ENCODE measurements at places on chromosomes 3 and 15.
A peak's percentile ranks its signal among the peaks of the same experiment; 100 is the strongest.

- DNase-seq: no peak
These were observed 22.3 kb upstream of the SFMBT1 start for GRCh38 chr3:53068176-53068575.

- DNase-seq: no peak
These were observed 19.6 kb downstream of the PPARG start for GRCh38 chr3:12308517-12308916.

GRCh38 chr15:61157933-61158332, 71.2 kb downstream of the RORA start:
- no peak for DNase-seq

DNA sequence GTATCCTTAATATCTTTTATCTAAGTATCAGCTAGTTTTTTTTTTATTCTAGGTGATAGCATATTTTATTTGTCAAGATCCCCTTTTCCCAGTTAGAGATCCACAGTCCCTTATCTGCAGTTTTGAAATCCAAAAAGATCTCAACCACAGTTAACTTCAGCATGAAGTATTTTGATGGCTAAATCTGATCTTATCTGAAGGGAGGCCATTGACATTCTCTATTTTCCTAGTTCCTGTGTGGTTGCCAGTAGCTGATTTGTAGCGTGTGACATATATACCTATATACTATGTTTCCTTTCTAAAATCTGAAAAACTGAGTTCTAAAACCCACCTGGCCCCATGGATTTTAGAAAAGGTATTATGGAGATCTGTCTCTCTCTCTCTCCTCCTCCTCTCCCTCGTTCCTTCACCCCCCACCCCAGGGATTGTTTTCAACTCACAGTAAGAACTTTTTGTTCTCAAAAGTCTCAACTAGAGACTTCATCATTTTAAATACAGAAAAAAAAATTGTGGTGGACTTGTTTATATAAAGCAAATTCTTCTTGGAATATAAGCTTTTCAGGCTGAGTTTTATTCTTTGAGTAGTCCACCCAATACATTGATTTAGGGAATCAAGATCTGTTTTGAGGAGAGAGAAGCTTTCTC, 12.3 kb downstream of the TCF12 start:
- no peak for DNase-seq

GRCh38 chr15:66865622-66866611, 163.9 kb downstream of the SMAD6 start:
- no peak for DNase-seq

- DNase-seq: no peak
These were observed 84.9 kb downstream of the EPHB1 start for GRCh38 chr3:134879990-134880389.

DNA sequence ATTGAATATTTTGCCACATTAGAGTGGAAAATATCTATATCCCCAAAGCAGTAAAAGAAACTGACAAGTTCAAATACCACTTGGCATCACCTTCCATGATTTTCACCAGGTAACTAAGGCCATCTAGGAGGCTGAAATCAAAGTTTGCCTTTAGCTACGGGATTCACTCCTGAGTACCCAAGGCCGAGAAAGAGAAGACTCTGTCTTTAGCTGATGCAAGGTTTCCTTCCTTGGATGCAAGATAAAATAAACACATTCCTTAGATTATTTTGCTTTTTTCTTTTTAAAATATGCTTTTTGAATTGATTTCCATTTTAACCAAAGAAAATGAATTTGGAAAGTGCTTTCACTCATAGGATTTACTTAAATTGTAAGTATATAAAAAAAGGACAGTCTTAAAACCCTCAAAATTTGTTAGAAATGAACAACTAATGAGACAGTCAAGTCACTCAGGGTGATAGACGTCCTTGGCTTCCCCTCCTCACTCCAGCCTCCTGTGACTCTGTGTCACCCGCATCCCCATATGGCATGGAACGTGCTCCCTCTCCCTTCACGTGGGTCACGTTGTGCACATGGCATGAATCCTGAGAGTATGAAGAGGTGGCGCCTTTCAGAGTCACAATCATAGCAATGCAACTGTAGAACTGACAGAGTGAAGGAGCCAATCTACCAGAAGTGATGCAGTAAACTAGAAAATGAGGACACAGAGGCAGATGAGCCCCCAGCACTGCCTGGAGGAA, 148.4 kb downstream of the RTP4 start:
- no peak for DNase-seq

DNA sequence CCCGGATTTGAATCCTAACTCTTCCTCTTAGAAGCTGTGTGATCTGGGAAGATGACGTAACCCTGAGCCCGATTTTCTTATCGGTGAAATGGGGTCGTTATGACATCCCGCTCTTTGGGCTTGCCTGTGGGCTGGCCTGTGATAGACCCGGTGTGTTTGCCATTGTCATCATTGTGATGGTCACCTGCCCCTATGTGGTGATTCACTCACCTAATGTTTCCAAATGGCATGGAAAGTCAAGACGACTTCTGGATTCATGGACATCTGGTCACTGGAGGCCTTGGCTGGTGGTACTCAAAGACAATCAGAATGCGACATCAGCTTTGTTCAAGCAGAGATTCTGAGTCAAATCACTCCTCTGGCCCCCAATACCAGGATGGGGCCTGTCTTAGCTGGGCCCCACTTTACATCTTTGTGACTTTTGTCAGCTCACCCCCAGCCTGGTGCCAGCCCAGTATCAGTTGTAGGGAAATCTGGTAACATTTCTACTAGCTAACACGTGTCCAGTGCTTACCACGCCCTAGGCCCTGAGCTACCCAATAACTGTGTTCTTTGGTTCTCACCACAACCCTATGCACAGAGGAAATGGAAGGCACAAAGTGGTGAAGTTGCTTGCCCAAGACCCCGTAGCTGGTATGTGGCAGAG, 2.8 kb downstream of the TMEM43 start:
- DNase-seq: no peak

DNA sequence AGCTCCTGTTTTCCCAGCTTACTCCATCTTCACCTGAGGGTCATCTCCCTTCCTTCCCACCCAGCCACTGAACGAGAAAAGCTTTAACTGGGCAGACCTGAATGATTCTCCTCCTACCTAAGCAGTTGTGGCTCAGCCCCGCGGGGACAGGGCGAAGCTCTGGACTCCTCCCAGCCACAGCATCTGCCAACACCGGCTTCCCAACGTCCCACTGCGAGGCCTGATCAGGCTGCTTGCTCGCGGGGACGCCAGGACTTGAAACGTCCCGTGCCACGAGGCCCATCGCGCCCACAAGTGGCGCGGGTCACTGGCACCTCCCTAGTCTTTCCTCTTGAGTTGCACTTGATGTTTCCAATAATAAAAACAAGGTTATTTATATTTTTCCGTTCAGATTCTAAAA, at the start of gene SPATA16:
Gene SPATA16 (minus strand): TSS at position 250 of the 400 bp plus-strand sequence. CDS start 23,504 bp downstream, outside the sequence.
- no peak for DNase-seq

GRCh38 chr3:144402430-144402829, 430.8 kb downstream of the DIPK2A start:
- no peak for DNase-seq

DNA sequence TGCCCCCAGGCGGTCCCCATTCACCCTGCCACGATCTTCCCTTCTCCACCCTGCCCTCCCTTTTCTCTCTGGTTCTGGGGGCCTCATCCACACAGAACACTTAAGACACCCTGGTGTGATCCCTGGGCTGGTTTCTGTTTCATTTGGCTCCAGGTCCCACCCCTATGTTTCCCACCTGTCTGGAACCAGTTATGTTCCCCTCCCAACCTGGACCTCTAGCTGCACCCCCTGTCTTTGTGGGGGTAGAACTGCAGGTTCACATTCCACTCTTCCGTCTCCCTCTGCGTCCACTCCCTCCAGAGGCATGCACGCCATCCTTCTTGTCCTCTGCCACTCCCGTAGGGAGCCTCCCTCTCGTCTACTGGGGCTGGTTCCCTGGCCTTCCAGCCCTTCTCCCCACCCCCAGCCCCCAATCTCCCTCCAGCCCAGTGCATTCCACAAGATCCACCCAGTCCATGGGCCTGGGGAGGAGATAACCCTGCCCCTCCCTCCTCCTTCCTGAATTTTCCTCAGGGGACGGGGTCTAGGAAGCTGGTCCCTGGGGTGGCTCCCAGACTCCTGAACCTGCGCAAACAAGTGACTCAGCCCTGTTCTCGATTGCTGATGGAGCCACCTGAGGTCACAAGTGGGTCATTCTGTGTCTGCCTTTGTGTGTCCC, 73.8 kb downstream of the ABTB1 start:
- no peak for DNase-seq

DNA sequence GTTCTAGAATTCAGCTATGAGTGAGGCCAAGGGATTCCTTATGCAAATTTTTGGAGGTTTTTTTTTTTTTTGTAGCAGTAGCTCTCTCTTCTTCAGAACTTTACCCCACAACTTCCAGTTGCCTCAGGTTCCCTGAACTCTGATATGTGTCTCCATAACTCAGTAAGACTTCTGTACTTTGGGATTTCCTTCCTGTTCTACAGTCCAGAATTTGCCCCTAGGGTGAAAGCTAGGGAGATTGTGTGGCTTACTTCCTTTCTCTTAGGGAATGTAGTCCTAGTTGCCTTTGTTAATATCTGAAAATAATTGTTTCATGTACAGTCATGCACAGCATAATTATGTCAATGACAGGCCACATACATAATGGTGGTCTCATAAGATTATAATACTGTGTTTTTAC, 30.8 kb downstream of the LRRC28 start:
- DNase-seq: no peak

GRCh38 chr3:126480861-126481260, 5.2 kb upstream of the ZXDC start:
- no peak for DNase-seq

GRCh38 chr3:107884719-107885460, 205.9 kb downstream of the CD47 start:
- DNase-seq: no peak

GRCh38 chr3:186996356-186996755, 66.0 kb downstream of the ST6GAL1 start:
- DNase-seq: no peak

- DNase-seq: no peak
These were observed 352.6 kb downstream of the EPHB1 start for GRCh38 chr3:135147657-135148056.

GRCh38 chr15:51311510-51311909, 26.9 kb downstream of the CYP19A1 start:
- DNase-seq: no peak

GRCh38 chr3:123054931-123055330, 11.9 kb upstream of the PDIA5 start:
- DNase-seq: peak; percentile 48

GRCh38 chr3:150729682-150730360, 26.1 kb upstream of the ERICH6 start:
- no peak for DNase-seq

- no peak for DNase-seq
These were observed 29.7 kb upstream of the POLG start for GRCh38 chr15:89364341-89364740.

- DNase-seq: no peak
These were observed at the start of gene CD86 for GRCh38 chr3:122055215-122055614. TSS of gene CD86 (plus strand) at chr3:122055362. CDS start at chr3:122055490, 128 bp downstream.

- no peak for DNase-seq
These were observed 830.0 kb upstream of the ALCAM start for GRCh38 chr3:104536715-104537114.

DNA sequence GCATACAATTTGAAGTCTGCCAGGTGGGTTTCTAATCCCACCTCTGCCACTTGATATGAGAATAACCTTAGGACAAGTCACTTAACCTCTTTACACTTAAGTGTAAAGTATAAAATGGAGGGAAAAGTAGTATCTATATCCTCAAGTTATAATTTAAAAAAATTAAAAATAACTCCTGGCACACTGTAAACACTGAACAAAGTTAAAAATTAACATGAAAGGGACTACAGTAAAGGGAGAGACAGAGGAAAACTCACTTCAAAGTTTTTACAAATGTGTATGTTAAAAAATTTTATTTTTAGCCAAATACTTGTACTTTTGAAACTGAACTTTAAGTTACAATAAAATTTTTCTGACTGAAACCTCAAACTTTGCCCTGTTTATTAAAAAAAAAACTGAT, 49.6 kb downstream of the PLOD2 start:
- no peak for DNase-seq

GRCh38 chr15:63972801-63973200, 73.5 kb downstream of the DAPK2 start:
- DNase-seq: peak; percentile 35

GRCh38 chr15:70473581-70474370, 289.6 kb downstream of the UACA start:
- DNase-seq: no peak

- no peak for DNase-seq
These were observed 262.3 kb upstream of the HES1 start for GRCh38 chr3:193873426-193874201.

- no peak for DNase-seq
These were observed 3.0 kb upstream of the COL8A1 start for GRCh38 chr3:99635348-99635747.

GRCh38 chr15:61169275-61169903, 59.7 kb downstream of the RORA start:
- no peak for DNase-seq

GRCh38 chr3:183287301-183287971, 34.4 kb downstream of the B3GNT5 start:
- DNase-seq: no peak

GRCh38 chr15:31606194-31606669, 279.6 kb downstream of the KLF13 start:
- DNase-seq: no peak

DNA sequence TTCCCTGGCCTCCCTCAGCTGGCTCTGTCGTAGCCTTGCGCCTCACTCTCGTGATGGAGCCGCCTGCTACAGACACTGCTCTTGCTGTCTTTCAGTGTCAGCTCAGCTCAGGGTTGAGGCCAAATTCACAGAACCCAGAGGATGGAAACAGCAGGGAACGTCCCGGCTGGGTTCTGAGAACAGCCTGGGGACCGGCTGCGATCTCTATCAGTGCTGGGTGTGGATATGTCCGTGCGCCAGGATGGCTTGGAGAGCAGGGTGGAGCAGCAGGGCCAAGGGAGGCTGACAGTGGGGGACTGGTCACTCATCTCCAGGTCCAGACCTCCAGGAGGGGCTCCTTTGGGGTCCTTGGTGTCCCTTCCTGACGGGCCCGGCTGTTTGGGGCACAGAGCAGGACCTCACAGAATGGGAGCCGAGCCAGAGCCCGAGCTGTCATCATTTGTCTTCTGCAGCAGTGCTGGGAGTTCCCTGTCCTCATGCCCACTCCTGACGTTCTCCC, 18.4 kb downstream of the KLF15 start:
- DNase-seq: no peak

GRCh38 chr15:53791581-53791980, 32.1 kb upstream of the WDR72 start:
- DNase-seq: no peak

DNA sequence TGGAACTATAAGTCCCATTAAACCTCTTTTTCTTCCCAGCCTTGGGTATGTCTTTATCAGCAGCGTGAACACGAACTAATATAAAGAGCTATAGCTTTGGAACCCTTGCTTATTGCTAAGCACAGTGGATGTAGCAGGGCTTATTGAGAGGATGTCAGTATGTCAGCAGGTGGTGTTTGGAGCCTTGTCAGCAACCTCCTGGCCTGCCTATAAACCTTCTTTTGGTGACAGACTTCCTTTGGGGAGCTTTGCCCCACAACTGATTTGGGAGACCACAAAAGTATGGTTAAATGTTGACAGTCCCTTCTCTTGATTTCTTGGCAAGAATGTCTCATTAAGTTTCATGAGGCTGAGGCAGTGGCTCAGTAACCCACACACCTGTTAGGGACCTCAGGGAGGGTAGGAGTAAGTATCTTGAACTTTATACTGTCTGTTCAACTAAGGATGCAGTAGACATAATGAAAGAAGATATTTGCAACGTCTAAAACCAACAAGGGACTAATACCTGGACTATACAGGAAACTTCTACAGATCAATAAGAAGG, 14.8 kb downstream of the CCNDBP1 start:
- no peak for DNase-seq

GRCh38 chr3:46927718-46928073, 48.8 kb downstream of the CCDC12 start:
- DNase-seq: no peak

GRCh38 chr3:179015551-179016020, 56.0 kb downstream of the ZMAT3 start:
- peak; percentile 82 for DNase-seq

All from NCI-H82 (cell line).